COLO829 (cell line): ENCODE measurements at places on chromosomes 7 and 10.

DNA sequence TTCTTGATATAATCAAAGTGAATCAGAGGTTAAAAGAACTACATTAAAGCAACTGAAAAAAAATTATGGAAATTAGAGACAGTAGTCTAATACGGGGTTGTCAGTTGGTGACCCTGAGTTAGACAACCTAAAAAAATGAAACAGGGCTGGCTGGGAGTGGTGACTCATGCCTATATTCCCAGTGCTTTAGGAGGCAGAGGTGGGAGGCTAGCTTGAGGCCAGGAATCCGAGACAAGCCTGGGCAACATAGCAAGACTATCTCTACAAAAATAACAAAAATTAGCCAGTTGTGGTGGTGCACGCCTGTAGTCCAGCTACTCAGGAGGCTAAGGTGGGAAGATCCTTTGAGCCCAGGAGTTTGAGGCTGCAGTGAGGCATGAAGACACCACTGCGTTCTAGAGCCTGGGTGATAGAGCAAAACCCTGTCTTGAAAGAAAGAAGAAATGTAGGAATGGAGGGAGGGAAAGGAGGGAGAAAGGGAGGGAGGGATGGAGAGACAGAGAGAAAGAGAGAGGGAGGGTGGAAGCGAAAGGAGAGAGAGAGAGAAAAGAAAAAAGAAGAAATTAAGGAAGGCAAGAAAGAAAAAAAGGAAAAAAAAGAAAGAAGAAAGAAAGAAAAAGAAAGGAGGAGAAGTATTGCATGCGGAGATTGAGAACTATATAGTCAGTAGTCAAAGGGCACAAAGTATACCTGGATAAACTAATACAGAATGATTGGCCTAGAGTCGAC, 166.1 kb downstream of the TPST1 start:
- no peak for DNase-seq

GRCh38 chr10:110221721-110222261, 14.4 kb downstream of the MXI1 start:
- DNase-seq = no peak

- no peak for DNase-seq
These were observed 12.0 kb downstream of the EEPD1 start for GRCh38 chr7:36165059-36165458.

DNA sequence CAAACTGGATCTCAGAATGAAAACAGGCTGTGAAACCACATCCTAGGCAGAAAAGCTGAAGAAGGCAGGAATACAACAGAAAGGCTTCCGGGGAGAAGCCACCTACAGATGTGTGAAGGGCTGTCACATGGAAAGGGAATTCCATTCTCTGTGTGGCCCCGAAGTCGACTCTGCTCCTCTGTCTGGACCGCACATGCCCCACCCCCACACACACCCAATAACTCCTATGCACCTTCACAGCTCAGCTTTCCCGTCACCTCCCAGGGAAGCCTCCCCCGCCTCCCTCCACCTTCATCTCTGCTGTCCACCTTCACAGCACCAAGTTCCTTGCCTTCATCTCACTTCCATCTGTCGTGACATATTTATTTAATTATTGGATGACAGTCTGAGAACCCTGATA, 23.4 kb upstream of the ENO4 start:
- DNase-seq = no peak

- DNase-seq = peak; percentile 45
These were observed 108.1 kb downstream of the ITGB8 start for GRCh38 chr7:20438694-20439376.

DNA sequence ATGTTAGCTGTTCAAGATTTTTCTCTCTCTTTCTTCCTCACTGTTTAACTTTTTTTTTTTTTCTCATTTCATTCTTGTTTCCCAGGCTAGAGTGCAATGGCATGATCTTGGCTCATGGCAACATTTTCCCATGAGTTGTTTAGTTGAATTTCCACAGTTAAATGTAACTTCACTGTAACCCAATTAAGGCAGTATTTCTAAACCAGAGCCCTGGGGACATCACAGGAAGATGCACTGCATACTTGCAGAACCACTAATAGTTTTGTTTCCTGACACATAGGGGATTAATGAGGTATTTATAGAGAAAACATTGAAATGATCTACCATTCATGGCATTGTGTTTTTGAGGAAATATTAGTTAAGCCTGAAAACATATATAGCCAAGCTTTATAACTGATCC, 795.6 kb upstream of the GHITM start:
- no peak for DNase-seq

- DNase-seq = no peak
These were observed 62.6 kb downstream of the CDK6 start for GRCh38 chr7:92773808-92774207.
